ENCODE measurements at places on chromosomes 11 and 22.
A peak's percentile ranks its signal among the peaks of the same experiment; 100 is the strongest.

GRCh38 chr11:21736404-21736803, 456.5 kb upstream of the ANO5 start:
- DNase-seq: no peak

GRCh38 chr11:33869481-33870422, 22.1 kb downstream of the LMO2 start:
- peak; percentile 60 for DNase-seq

- DNase-seq: no peak
Observed at GRCh38 chr22:32831584-32831983, 30.1 kb downstream of the TIMP3 start.

GRCh38 chr11:33742249-33742851, 6.1 kb upstream of the CD59 start:
- DNase-seq: peak; percentile 69

DNA sequence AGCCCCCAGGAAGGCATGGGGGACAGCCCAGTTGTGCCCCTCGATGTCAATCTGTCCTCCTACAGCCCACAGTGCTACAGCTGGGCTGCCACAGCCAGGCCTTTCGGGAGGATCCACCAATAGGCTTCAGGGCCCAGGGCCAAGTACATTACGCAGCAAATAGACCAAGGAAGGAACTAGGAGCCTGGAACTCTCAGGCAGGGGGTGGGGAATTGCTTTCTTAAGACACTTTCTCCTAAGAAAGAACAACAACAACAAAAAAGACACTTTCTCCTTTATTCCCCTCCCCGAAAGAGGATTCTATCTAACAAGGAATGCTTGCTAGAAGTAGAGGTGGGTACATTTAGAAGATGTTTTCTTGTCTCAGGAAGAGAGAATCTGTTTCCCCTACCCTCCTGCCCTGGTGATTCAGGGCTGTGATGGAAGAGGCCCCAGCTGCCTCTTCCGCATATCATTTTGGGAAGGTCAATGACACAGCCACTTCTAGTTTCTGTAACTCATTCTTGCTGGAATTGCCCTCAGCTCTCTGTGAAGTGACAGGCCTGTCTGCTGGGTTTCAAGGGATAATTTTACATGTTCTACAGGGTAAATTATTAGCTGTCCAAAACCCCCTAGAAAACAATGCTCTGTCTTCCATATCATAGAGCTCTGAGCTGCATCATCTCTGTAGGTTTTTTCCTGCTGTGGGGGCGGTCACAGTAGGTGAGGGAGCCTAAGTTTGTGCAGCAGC, 6.0 kb upstream of the MALAT1 start:
- DNase-seq: peak; percentile 95

DNA sequence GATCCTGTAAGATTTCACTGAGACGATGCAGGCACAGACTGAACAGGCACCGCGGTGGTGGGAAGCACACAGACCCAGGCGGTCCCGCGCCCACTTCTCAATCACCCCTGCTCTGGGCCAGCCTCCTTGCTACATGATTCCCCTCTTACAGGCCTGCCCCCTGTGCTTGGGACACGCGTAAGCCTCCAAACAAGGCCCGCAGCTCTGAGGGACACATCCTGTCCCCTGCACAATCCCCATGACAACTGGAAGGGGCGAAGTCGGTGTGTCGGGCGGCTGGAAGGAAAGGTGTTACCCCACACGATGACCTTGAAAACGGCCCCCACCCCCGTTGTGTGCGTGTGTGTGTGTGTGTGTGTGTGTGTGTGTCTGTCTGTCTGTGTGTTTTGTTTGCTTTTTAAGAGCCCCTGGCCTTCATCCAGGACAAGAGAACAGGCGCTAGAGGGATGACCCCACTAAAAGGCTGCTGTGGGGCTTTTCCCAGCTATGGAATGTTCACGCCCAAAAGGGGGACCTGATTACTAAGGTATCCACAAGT, 13.1 kb downstream of the CELSR1 start:
- DNase-seq: no peak

- DNase-seq: peak; percentile 84
Observed at GRCh38 chr22:25661073-25661472, 80.9 kb upstream of the MYO18B start.

DNA sequence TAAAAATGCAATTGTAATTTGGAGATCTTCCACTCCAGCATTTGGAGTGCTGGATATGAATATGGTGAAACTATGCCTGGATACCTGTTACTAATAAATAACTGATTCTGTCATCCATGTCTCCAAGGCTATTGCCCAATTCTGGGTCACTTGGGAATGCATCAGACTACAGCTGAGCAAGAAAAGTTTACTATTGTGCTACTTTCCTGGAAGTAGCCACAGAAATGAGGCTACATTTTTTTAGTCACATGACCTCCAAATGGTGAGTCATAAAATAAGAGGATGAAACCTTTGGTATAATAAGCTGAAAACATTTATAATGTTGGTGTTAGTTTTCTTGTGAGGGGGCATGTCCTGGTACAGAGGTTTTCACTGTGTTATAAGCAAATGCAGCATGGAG, 44.4 kb downstream of the DCDC1 start:
- DNase-seq: peak; percentile 52

DNA sequence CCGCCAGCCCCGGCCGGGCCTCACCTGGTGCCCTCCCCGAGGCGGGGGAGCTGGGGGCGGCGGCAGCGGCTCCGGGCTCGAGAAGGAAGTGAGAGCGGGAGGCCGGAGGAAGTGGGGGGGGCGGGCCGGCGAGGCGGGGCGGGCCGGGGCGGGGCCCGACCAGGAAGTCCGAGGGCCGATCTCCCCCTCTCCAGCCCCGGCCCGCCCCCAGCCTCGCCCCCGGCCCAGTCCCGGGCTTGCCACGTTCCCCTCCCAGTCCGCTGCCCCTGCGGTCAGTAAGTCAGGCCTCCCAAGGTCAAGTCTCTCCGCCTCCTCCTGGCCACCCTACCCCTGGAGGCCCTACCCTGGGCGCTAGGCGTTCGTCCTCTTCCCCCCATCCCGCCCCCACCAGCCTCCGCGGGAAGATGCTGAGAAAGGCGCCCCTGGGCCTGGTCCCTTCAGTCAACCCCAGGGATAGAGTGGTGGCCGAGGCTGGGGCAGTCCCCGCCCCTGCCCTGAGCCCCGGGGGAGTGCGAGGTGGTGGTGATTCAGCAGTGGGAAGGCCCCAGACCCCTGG, at the start of gene RHOG:
Gene RHOG (minus strand): TSS at position 90 of the 556 bp plus-strand sequence. CDS start 12,821 bp downstream, outside the sequence.
- peak; percentile 76 for DNase-seq

GRCh38 chr11:14114269-14114668, 151.7 kb downstream of the SPON1 start:
- no peak for DNase-seq

- peak; percentile 84 for DNase-seq
Observed at GRCh38 chr11:103730131-103730940, 306.1 kb upstream of the DDI1 start.
